ENCODE measurements at places on chromosomes 6 and 20.

DNA sequence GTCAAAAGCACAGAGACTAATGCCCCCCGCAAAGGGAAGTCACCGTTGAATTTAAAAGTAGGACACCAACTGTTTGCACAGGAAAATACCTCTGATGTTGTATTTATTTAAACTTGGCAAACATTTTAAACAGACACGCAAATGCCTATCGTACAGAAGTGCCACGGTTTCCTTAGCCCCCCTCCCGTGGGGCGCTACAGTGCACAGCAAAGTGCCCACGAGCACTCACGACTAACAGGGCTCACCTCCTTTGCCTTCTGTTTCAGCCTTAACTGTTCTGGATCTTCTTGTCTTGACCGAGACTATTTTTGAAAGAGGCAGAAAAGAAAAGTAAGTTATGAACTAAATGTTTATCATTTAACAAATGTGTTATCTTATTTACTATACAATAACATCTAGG lies 67.8 kb downstream of the TAF4 start:
- no peak for DNase-seq

DNA sequence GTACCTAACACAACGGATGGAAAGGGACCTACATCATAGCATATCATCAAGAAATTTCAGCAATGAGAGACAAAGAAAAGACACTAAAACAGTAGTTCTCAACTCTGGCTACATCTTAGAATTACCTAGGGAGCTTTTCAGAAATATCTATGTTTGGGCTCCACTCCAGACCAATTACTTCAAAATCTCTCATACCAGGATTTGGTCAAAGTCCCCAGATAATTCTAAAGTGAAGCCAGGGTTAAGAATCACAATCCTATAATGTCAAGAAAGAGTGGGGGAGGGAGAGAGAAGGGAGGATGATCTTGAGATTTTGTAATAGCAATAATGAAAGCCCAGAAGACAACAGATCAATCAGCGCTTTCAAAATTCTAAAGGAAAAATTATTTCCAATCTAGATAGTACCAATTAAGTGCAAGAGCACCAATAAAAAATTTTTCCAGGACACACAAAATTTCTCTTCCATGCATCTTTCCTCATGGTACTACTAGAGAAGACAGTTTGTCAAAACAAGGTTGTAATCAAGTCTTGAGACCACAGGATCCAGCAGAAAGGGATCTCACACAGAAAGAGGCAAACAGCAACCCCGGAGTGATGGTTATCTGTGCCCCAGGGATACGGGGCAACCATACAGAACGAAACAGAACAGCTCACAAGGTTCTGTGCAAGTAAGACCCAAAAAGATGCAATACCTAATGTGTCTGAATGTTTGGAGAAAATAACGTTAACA lies 152.9 kb upstream of the DST start:
- peak; percentile 15 for DNase-seq

GRCh38 chr6:28208111-28208659 lies 16.9 kb upstream of the ZSCAN9 start:
- DNase-seq: peak; percentile 57

GRCh38 chr6:33875141-33875581 lies 71.4 kb upstream of the MLN start:
- DNase-seq: no peak

DNA sequence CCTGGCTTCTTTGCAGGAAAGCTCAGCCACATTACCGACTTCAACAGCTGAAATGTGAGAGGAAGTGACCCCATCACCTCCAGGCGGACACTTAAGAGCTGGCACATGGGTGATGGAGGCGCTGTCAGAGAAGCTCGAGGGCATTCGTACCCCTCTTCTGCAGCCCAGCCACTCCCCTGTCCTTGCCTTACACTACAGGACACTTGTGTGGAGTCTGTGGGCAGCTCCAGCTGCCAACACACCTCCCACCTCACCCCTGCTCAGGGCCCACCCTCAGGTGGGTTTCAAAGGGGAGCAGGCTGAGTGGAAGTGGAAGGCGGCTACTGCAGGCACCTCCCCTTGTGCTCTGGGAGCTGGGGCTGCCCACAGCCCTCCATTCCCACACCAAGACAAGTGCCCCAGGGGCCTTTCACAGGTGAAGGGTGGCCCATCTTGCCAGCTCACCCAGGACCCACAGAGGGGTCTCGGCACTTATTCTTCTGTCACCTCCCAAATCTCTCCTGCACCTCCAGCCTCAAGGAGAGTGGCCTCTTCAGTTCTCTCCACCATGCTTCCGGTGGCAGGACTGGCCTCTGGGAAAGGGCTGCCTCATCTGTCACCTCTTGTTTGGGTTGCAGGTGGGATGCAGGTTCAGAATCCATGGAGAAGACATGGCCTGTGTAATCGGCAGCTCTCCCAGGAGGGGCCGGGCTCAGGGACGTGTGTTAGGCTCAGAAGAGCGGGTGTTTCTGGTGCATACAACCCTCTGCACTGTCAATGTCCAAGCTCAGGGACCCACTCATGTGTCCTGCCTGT lies 49.8 kb downstream of the IRF4 start:
- no peak for DNase-seq

GRCh38 chr6:3026791-3027626 lies 27.3 kb downstream of the NQO2 start:
- no peak for DNase-seq

- DNase-seq: no peak
Observed at GRCh38 chr6:66145867-66146266, 438.8 kb upstream of the EYS start.

- DNase-seq: peak; percentile 98
Observed at GRCh38 chr20:35146920-35147574, at the start of gene EDEM2. Gene EDEM2, minus strand, starts transcription at chr20:35147336. Its CDS starts 78 bp downstream, at chr20:35147258.

- no peak for DNase-seq
Observed at GRCh38 chr6:31513456-31514165, 15.2 kb upstream of the MCCD1 start.

- DNase-seq: no peak
Observed at GRCh38 chr6:127496471-127496870, 22.7 kb downstream of the MTCL3 start.

DNA sequence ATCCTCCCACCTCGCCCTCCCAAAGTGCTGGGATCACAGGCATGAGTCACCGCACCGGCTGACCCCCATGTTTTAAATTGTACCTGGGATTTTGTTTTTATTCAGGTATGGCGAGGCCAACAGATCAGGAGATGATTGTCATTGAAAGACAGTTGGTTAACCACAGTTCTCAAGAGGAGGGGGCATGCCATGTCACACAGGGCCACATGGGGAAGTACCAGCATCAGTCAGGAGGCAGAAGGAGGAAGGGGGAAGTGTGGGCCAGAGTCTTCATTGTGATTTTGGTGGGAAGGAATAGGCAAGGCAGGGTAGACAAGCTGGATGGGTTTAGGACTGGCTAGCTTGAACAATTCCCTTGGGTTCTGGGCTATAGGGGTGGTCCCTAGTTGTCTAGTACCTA lies 9.9 kb upstream of the MMP9 start:
- DNase-seq: no peak

- peak; percentile 52 for DNase-seq
Observed at GRCh38 chr20:63955281-63955826, 862 bp downstream of the UCKL1 start.

GRCh38 chr6:166736634-166737033 lies 109.6 kb upstream of the RPS6KA2 start:
- peak; percentile 23 for DNase-seq

DNA sequence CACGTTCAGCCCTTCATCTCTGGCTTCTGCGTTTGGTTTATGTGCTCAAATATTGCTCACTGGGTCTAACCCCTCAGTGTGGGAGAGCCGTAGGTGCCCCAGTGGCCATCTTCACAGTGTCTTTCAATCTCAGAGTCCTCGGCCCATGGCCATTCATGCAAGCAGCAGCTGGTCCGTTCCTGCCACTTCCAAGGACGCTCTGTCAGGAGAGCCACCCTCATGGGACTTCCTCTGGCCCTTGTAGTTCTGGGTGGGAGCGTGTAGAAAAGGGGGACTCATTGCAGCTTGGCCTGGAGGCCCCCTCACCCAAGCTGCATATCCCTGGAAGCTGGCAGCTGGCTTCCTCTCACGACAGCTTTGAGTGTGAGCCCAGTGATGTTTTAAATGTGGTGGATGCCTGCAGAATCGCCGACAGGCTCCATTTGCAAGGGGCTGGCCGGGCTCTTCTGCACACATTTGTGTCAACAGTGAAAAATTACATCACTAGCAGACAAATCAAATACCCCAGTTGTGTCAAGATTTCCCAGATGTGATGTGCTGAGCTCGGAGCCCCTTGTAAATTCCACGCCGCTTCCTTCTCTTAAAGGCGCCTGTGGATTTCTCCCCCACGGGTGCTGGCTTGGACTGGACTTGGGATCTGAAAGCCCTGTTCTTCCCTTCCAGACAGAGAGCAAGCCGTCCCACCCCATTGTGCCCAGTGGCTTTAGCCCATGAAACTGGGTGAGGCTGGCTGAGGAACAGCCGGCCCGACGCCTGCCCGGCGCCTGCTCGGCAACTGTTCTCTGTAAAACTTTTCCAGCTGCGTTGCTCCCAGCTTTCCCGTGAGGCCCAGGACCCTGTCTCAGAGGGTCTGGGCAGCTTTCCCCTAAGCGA lies 360.1 kb downstream of the TAF4 start:
- DNase-seq: no peak

DNA sequence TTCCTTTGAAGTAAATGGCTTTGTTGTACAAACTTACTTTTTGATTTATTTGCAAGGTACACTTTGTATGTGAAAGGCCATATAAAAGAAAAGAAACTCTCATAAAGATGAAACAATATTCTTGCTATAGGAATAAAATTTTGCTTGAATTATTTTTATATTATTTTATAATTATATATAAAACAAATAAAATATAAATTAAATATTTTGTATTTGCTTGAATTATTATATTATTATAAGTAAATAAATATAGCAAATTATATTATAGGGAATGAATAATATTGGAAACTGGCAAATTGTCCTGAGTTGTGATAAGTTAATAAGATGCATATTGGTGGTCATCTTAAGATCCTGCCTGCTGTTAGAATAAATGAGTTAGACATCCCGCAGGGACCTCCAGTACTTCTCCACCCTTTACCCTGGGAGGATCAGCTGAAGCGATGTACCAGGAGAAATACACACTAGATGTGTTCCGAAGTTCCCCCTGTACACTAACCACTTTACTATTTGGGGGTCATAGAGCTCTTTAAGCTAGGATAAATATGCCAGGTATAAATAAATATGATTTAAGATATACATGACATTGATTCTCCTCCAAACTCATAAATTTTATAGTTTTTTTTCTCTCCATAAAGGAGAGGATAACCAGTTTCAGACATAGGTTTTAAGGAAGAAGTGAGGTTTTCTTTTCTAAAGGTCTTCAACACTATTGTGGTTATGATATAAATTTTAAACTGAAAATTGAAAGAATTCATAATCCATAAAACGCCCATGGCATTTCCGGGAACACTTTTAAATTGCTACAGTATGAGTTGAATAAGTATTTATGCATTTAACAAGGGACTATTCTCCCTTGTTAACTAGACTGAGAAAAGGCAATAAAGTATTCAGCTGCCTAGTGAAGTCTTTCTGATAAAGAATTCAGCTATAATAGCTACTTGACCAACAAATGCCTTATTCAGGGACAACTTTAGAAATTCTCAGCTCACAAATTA lies 486.3 kb upstream of the MARCKS start:
- no peak for DNase-seq

DNA sequence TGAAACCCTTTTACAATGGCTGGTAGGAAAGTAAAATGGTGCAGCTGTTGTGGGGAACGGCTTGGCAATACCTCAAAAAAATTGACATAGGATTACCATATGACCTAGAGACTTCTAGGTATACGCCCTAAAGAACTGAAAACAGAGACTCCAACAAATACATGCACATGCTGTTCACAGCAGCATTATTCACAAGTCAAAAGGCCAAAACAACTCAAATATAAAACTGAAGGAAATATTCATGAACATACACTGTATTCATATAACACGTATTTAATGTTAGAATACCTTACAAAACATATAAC lies 74.6 kb downstream of the FOXA2 start:
- DNase-seq: no peak

- DNase-seq: no peak
Observed at GRCh38 chr20:12824328-12825225, 184.2 kb upstream of the SPTLC3 start.

DNA sequence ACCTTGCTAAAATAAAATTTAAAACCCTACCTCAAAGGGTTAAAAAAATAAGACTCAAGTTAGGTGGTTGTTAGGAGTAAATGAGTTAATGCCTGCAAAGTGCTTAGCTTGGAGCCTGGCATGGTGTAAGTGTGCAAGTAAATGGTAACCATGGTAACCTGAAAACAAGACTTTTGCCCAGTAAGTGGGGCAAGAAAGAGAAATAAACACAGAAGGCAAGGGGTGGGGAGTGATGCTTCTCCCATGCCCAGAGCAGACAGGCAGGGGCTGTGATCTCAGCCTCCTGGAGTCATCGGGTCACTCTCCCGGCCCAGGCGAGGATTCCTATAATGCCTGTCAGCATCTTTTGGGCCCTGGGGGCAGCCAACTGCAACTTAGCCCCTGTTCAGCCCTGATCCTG lies 59.2 kb upstream of the SLC32A1 start:
- DNase-seq: peak; percentile 53

DNA sequence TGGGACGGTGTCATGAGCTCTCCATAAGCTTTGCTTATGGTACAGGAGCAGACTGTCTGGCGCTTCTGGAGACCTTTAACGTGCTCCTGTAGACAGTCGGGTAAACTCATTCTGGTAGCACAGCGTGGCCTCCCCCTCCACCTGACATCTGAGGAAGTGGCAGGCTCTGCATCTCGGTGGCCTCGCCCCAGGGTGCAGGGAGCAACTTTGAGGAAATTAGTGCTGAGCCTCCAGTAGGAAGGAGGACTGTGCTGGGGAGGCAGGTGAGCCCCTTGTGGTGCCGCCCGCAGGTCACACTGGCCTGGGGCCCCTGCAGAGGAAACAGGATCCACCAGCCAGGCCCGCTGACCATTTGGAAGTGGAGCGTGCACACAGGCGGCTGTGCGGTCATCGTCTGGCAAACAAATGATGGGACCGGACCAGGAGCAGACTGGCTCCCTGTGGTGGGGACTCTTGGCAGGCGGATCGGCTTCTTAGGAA lies 57.9 kb downstream of the SYNJ2 start:
- peak; percentile 37 for DNase-seq

- DNase-seq: no peak
Observed at GRCh38 chr20:43751167-43752050, 24.6 kb upstream of the GTSF1L start.

DNA sequence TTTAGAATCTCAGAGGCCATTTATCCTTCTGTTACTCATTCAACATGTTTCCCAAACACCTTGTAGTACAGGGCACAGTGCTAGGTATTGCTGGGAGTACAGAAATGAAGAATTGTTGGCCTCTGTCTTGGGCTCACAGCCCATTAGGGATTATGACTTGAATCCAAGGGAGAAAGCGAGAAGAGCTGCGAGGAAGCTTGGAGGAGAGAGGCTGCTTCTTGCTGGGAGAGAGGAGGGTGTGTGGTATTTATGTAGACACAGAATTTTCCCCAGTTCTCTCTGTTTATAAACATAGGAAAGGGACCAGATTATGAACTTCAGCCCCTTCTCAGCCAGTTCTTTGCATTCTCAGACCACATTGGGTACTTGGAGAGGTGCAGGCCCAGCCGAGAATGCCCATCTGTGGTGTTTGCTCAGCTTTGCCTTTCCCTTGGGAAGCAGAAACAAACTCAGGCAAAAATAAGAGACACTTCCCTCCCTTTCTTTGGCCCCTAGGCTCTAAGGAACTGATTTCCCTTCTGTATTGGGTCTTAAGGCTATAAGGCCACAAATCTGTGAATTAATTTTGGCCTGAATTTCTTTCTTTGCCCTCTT lies 17.9 kb downstream of the CHMP4B start:
- DNase-seq: no peak

All from ELF-1 (cell line).